ENCODE measurements at places on chromosomes 4 and X.

DNA sequence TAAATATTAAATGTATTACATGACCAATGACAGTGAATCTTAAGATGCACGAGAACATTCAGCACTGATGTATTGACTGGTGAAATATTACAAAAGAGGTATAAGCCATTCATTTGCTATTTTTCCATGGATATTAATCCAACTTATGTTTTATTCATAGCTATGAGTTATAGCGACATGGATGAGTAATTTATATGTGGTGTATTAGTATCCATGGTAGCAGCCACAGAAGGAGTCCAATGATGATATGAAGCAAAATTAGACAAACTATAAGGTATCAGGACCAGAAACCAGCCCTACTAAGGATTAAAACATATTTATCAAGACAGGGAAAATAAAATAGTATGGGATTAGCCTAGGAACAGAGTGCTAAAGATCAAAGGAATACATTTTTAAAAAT, 50.7 kb downstream of the THAP9 start:
- DNase-seq = no peak

DNA sequence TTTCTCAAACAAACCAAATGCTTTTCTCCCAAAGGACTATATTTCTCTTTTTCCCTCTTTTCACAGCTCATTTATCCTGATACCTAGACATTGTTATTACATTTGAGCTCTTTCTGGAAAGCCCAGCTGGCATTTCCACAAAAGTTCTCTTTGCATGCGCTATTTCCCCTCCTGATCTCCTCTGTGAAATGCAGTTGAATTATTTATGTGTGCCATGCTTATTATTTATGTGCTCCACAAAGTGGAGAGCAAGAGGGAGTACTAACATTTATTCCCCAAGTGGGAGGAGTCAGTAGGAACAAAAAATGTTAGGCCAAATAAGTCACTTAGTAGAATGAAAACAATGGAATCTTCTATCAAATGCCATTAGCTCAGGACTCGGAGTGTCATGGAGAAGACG, 626.6 kb upstream of the IGFBP7 start:
- no peak for DNase-seq

DNA sequence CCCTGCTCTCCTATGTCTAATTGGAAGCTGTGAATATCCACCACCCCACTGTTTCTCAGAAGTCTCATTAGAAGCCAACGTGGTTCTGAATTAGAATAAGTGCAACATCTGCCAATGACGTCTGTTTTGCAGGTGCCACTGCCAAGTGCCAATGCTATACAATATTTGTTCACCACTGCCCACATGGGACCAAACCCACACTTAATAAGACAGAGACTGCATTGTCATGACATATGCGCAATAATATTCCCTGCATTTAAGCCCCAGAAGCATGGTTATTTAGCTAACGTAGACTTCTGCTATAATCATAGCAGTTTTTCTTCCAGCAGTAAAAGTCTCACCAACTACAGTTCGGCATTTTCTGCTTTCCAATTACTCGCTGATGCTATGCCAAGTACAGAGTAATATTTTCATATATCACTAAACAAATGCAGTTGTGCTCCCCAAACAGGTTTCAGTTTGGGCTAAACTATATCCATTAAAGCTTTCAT, 262.5 kb upstream of the PCDH18 start:
- peak; percentile 76 for DNase-seq

DNA sequence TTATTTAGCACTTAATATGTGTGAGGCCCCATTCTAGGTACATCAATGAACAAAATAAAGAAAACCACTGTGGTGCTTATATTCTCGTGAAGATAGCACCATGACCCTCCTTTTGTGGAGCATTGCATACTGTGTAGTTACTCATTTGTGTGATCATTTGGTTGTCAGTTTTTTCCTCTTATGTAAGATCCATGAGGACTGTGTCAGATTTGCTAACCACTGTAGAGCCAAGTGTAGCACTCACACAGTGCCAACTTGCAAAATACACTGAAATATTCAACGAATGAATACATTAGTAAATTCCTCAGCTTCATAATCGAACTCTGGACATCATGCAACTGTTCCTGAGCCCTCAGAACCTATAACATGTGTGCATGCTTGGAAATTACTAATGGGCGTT, 29.5 kb upstream of the SETD7 start:
- DNase-seq = no peak

GRCh38 chr4:73575660-73576059, 44.6 kb downstream of the RASSF6 start:
- DNase-seq = no peak

DNA sequence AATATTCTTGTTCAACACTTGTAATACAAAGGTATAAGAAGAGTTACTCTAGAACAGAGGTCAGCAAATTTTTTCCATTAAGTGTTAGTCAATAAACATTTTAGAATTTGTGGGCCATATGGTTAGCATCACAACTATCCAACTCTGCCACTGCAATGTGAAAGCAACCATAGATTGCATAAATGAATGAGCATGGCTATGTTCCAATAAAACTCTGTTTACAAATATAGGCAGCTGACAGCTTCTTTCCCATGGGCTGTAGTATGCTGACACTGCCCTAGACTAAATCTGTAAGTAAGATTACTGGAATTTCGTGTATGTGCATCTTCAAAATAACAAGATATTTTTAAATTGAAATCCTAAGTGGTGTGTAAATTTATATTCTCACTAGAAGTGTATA, 73.7 kb downstream of the GABRA2 start:
- no peak for DNase-seq

GRCh38 chrX:33183361-33183760, 28.0 kb downstream of the DMD start:
- DNase-seq = peak; percentile 63

GRCh38 chr4:151530783-151531182, 121.8 kb downstream of the FHIP1A start:
- no peak for DNase-seq

DNA sequence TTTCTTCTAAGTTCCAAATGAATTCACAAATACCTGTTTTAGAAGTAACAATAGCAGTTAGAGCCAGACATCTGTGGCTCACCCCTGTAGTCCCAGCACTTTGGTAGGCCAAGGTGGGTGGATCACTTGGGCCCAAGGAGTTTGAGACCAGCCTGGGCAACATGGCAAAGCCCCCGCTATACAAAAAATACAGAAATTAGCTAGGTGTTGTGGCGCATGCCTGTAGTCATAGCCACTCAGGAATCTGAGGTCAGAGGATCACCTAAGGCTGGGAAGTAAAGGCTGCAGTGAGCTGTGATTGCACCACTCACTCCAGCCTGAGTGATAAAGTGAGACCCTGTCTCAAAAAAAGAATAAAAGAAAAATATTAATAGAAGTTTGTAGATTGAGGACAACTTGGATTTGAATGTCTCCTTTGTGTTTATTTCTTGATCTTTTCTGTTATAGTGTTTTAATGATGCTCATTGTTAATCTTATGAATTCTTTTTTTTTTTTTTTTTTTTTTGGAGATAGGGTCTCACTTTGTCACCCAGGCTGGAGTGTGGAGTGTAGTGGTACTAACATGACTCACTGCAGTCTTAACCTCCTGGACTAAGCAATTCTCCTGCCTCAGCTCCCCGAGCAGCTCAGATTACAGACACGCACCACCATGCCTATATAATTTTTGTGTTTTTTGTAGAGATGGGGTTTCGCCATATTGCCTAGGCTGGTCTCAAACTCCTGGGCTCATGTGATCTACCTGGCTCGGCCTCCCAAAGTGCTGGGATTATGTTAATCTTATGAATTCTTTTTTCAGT, 30.7 kb upstream of the RAPGEF2 start:
- no peak for DNase-seq

All from right hindlimb (tissue), 1 donor.